ENCODE measurements at places on chromosomes 13 and 19. TPM values are rescaled to one million over a fixed set of nuclear protein-coding genes. Genes with fewer than 3 reads are reported as not detected.

CGB3 gene
- not detected for total RNA-seq

- H3K36me3 ChIP-seq, result no peaks in the 10 kb centered on the region
- H3K4me1 ChIP-seq, result peaks cover 30% of the 10 kb centered on the region
- H3K4me3 ChIP-seq, result no peak overlapping the region
- no peaks in the 10 kb centered on the region for H3K27me3 ChIP-seq
- no peak overlapping the region for H3K27ac ChIP-seq
- no peak for DNase-seq
Observed at GRCh38 chr19:35430409-35431144, 17.5 kb upstream of the FFAR2 start.

DNA sequence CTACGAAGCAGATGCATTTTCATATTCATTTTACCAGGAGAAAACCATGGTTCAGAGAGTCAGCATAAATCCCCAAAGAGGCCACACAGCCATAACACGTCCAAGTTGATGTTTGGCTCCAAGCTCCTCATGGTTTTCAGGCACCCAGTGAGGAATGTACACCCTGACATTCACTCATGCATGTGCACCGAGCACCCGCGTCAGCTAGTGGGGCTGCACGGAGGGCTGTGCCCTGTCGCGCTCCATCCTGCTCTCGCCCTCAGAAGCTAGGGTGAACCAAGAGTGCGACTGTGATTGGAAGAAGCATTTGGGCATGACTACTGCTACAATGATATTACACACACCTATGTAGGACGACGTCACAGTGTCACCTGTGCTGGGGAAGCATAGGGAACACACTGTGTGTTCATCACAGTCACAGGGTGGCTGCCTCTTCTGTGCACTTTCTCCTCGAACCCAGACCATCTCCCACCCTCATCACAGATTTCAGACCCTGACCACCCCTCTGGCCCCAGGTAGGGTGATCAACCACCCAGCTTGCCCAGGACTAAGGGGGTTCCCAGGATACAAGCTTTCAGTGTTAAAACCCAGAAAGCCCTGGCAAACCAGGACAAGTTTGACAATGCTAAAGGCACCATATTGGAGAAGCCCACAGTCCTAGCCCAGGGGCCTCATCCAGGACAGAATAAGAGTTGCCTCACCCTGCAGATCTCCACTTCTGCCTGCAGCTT lies 148.6 kb upstream of the ZNF507 start:
- no peak overlapping the region for H3K27ac ChIP-seq
- DNase-seq, result no peak
- H3K27me3 ChIP-seq, result no peaks in the 10 kb centered on the region
- H3K4me1 ChIP-seq, result no peaks in the 10 kb centered on the region

DNA sequence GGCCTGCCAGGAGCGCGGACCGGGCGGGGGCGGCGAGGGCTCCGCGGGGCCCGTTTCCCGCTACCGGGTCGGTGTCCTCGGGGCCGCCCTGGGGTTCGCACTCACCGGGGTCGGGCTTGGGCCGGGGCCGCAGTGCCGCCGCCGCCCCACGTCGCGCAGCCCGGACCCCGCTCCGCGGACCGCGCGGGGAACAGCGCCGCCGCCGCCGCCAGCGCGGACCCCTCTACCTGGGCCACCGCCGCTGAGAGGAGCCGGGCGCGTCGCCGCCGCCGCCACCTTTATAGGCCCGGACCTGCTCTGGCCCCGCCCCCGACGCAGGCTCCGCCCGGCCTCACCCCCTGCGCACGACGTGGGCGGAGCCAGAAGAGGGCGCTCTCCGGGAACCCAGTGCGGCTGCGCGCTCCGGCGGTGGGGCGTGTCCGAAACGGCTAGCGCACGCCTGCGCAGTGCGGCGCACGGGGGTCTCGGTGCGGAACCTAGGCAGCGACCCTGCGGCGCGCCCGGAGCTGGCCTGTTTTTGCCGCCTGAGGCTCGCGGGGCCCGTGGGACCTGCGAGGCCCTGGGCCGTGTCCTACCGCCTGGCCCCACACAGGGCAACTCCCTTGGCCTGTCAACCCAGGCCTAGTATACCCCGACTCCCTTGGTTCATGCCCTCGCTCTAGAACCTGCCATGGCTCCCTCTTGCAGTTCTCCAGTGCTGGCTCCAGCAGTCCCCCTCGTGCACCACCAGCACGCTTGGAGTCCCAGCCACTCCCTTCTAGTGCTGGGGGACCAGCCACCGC lies at the start of gene MKNK2:
Gene MKNK2, minus strand, starts transcription at position 254 of the 782 bp plus-strand sequence. CDS start 393 bp downstream, outside the sequence.
- H3K27ac ChIP-seq, result peak within 1 kb of the TSS; percentile 89
- H3K27me3 ChIP-seq, result no peaks in the 10 kb centered on the region
- DNase-seq, result peak; percentile 93
- peaks cover 80% of the 10 kb centered on the region for H3K4me1 ChIP-seq
- H3K36me3 ChIP-seq, result no peaks in the 10 kb centered on the region

- no peaks in the 10 kb centered on the region for H3K36me3 ChIP-seq
- no peaks in the 10 kb centered on the region for H3K4me1 ChIP-seq
- DNase-seq, result no peak
- H3K4me3 ChIP-seq, result no peak overlapping the region
- no peak overlapping the region for H3K27ac ChIP-seq
- no peaks in the 10 kb centered on the region for H3K27me3 ChIP-seq
Observed at GRCh38 chr19:51779181-51779580, 15.8 kb upstream of the FPR3 start.

DNA sequence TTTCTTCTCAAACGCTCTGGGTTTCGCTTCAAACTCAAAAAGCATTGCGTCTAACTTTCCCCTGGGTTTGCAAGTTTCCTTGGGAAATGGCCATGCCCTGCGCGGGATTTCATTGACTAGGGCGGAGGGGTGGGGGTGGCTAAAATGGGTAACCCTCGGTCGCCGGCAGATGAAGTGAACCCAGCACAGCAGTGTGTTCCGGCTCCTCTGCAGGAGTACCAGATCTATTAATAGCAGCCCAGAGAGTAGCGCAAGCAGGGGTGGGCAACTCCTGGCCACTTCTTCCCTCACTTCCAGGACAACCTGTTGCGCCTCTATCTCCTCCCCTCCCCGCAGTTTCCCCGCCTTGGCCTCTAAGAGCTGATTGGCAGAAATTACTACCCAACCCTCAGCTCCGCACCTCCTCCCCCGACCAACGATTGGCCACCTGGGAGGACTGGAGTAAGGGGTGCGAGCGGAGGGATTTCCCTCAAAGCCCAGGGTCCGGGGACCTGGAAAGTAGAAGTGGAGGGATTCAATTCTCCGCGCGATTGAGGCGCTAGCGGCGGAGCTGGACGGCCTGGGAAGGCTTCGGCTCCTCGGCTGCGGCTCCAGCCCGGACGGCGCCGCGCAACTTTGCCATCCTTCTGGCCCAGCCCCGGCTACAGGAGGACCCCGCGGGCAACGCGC lies at the start of gene FREM2:
Gene FREM2, plus strand, starts transcription at position 501 of the 669 bp plus-strand sequence. CDS start 268 bp downstream, outside the sequence.
- H3K27me3 ChIP-seq, result peaks cover 4% of the 10 kb centered on the region
- peaks cover 25% of the 10 kb centered on the region for H3K4me1 ChIP-seq
- peak within 1 kb of the TSS; percentile 30 for H3K4me3 ChIP-seq
- H3K27ac ChIP-seq, result no peak within 1 kb of the TSS

DNA sequence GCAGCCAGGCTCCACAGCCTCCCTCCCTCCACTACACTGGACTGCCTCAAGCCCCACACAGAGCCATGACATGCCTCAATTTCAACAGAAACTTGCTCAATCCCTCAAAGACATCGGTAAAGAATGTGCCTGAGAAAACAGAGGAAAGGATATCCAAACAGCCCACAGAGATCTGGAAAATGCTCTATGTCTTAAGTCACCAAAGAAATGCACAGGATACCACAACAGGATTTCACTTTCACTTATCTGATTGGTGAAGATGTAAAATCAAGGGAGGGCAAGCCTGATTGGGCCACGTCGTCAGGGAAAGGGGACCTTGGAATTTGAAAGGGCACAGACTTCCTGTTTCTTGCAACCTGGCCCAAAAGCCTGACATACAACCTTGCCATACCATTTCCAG lies 14.2 kb downstream of the CACNA1A start:
- H3K27me3 ChIP-seq, result no peaks in the 10 kb centered on the region
- DNase-seq, result no peak
- H3K4me1 ChIP-seq, result no peaks in the 10 kb centered on the region

DNA sequence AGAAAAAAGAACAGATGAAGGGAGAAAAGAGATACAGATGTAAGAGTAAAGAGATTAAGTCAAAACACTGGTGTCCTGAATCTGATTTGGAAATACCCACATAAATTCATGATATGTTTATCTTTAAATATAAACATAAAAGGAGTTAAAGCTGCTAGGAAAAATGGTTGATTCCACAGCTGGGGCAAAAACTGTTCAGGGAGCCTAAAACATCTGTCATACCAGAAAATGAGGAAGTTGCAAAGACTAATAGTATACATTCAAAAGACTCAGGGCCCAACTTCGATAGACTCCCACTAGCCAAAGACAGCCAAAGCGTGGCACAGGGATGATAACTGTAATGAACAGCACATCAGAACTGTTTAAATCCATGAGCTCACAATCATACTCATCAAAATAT lies 62.0 kb downstream of the ABCC4 start:
- no peak overlapping the region for H3K27ac ChIP-seq
- no peak for DNase-seq
- no peaks in the 10 kb centered on the region for H3K4me1 ChIP-seq
- H3K36me3 ChIP-seq, result no peaks in the 10 kb centered on the region

DNA sequence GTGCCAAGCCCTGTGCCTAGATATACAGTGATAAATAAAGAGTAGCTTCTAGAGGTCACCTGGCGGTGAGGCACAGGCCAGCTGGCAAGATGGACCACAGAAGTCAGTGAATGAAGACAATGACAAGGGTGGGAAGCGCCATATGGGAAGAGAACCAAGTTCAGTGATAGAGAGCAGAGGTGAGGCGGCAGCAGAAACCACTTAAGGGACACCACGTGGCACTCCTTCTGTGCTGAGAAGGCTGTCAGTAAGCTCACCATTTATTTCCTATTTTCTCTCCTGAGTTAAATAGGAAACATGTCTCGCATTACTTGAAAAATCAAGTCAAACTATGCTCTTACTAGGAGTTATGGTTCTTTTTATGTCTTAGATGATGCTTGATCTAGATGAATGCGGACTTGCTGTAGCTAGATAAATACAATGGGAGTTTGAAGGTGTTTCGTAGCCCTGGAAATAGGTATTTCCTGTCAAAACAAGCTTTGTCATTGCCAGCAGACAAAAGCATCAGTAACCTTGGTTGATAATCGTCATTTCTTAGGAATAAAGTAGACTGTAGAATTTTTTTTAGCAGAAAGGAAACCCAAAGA lies 17.8 kb downstream of the ALOX5AP start:
- H3K4me1 ChIP-seq, result peaks cover 3% of the 10 kb centered on the region
- no peaks in the 10 kb centered on the region for H3K27me3 ChIP-seq
- H3K4me3 ChIP-seq, result no peak overlapping the region
- no peaks in the 10 kb centered on the region for H3K36me3 ChIP-seq
- no peak for DNase-seq

DNA sequence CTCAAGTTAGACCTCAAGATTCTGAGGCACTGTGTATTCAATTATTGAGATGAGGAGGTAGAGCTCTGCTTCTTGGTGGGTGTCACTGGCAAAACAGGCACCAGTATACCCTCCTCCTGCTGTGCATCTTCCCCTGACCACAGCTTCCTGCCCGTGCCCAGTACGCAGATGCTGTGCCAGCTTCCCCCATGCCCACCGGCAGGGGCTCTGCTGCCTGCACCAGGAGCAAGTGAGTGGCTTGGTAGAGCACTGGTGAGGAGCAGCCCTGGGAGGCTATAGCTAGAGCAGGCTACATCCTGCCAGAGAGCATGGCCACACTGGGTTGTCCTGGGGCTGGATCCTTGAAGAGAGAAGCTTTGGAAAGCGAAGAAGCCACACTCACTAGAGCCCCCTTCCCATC lies 21.0 kb upstream of the RNF17 start:
- DNase-seq, result no peak
- no peak overlapping the region for H3K27ac ChIP-seq
- H3K36me3 ChIP-seq, result no peaks in the 10 kb centered on the region
- peaks cover 17% of the 10 kb centered on the region for H3K4me1 ChIP-seq
- no peak overlapping the region for H3K4me3 ChIP-seq

GRCh38 chr13:99903140-99903539 lies 68.4 kb downstream of the ZIC5 start:
- peaks cover 7% of the 10 kb centered on the region for H3K4me1 ChIP-seq
- H3K36me3 ChIP-seq, result no peaks in the 10 kb centered on the region
- DNase-seq, result no peak
- no peaks in the 10 kb centered on the region for H3K27me3 ChIP-seq
- no peak overlapping the region for H3K27ac ChIP-seq

DNA sequence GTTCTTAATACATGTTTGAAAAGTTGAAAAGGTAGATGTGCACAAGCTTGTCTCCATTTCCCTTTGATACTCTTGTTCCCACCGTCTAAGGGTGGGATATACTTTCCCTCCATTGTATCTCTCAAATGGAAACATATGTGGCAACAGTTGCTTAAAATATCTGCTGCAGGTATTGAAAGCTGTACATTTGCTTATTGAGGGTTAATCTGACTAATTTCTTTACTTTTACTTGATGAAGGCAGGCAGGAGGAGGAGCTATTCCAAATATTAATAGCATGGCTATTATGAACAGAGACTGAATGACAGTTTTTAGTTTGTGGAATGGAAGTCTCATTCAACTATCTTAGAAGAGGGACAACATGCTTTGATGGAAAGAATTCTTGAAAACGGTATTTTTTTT lies 103.8 kb downstream of the SLC10A2 start:
- no peaks in the 10 kb centered on the region for H3K36me3 ChIP-seq
- H3K27ac ChIP-seq, result no peak overlapping the region
- no peak for DNase-seq
- no peaks in the 10 kb centered on the region for H3K27me3 ChIP-seq

DNA sequence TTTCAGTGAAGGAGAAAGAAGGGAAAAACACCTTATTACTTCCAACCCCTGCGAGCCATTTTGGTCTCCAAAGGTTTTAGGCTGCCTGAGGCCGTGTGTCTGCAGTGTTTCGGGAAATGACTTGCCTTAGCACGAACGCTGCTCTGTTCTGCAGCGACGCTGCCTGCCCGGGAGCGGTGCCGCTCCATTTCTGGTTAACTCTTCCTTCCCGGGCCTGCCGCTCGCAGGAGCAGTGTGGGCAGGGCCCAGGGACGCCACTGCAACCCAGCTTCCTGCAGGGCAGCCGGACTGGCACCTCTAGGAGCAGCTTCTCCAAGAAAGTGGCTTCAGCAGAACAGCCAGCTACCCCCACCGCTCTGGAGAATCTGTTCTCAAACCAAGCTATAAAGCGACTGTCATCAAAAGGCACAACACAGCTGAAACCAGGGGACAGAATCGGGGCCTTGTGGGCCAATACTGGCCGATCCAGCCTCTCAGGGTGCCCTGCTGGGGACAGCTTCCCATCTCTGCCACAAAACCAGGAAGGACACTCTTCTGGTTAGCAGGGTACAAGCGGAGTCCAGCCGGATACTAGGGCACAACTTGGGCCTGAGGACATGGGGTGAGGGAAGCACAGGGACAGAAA lies 72.2 kb downstream of the KCTD15 start:
- peak; percentile 31 for DNase-seq
- no peaks in the 10 kb centered on the region for H3K4me1 ChIP-seq
- no peak overlapping the region for H3K27ac ChIP-seq
